Activated naive CD4-positive, alpha-beta T cell treated with anti-CD3 and anti-CD28 coated beads, Interleukin-2, amount 50 U/mL, for 72 hours (primary cell): ENCODE measurements at places on chromosomes 3 and 15. TPM values are rescaled to one million over a fixed set of nuclear protein-coding genes. Genes with fewer than 3 reads are reported as not detected.

Gene C2CD4A
- 0.20 TPM for total RNA-seq

GRCh38 chr3:171867981-171868380 lies 24.8 kb downstream of the TMEM212 start:
- DNase-seq = no peak

GRCh38 chr3:10648181-10648580 lies 142.8 kb upstream of the ATP2B2 start:
- DNase-seq = no peak

DNA sequence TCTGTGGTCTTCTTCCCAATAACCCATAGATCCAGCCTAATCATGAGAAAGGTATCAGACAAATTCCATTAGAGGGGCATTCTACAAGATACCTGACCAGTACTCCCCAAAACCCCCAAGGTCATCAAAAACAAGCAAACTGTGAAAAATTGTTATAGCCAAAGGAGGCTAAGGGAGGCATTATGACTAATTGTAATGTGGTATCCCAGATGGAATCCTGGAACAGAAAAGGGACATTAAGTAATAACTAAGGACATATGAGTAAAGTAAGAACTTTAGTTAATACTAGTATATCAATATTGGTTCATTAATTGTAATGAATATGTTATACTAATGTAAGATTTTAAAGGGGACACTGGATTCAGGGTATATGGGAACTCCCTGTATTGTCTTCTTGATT lies 20.4 kb downstream of the SPTSSB start:
- no peak for DNase-seq
